ENCODE measurements at places on chromosomes 6 and 20.

GRCh38 chr6:3352678-3353077 is 93.9 kb downstream of the PSMG4 start:
- no peak for DNase-seq

- peak; percentile 36 for DNase-seq
These were observed 926 bp downstream of the MYLIP start for GRCh38 chr6:16129623-16130401.

- no peak for DNase-seq
These were observed 19.2 kb downstream of the ZBTB2 start for GRCh38 chr6:151372164-151372563.

DNA sequence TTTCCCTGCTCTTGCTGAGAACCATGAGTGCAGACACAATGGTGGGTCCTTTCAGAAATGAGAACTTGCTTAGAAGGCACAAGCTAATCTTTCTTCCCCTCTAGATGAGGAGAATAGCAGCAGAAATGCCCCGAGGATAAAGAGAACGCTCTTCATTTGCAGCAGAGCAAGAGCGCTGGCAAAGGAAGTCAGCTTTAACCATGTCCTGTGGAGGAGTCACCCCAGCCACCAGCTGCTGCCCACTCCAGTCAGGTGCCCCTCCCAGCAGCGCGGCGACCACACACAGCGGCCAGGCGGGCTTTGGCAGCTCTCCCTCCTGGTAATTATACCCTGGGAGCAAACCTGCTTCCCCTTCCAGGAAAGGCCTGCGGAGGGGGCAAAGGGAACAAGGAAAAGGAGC is 42.4 kb upstream of the EMILIN3 start:
- DNase-seq: no peak

- no peak for DNase-seq
These were observed 160.2 kb upstream of the STXBP5 start for GRCh38 chr6:147043994-147044477.

DNA sequence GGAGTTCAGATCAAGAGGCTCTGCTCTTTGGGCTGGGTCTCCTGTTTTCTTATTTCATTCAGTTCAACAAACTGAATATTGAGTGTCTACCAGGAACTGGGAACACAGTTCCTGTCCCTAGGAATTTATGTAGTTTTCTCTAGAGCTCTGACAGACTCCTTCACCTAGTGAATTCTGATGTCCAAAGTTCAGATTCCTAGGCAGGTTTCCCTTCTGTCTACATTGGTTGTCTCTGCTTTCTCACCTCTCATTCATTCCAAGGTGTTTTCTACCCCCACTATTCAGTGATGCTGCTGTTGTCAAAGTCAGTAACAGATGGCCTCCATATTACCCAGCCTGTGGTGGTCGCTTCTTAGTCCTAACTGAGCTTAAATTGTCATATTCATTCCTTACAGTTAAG is 4.4 kb downstream of the SMIM13 start:
- no peak for DNase-seq

DNA sequence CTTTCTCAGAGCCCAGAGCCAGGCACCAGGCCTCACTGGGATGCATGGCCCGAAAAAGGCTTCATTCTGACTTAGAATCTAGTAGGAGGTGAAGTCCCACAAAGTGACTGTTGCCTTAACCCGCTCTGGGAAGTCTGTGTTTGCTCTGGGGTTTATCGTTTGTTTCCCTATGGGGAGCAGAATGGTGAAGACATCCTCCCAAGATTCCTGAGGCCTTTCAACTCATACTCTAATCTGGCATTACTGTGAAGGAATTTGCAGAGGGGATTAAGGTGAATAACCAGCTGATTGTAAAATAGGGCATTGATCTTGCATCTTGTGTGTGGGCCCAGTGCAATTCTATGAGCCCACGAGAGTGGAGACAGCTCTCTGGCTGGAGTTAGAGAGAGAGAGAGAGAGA is 67.8 kb downstream of the CDH26 start:
- DNase-seq: no peak

GRCh38 chr6:131966443-131966842 is 15.3 kb upstream of the CCN2 start:
- no peak for DNase-seq

DNA sequence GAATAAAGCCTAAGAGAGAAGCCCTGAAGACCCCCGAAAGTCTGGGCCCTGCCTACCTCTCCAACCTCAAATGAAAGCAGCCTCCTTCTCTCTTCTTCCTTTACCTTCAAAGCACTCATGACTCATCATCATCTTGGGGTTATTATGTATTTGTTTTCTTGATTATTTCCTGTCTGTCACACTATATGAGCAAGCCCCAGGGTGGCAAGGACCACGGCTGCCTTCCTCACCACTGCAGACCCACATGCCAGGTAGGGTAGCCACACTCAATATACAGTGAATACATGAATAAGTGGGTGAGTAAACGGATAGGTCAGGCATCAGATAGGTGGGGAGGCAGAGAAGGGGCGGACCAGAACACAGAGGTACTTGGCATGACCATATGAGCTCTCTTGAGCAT is 8.8 kb downstream of the WFDC3 start:
- no peak for DNase-seq

- DNase-seq: no peak
These were observed 301.0 kb downstream of the FARS2 start for GRCh38 chr6:5562277-5562676.

DNA sequence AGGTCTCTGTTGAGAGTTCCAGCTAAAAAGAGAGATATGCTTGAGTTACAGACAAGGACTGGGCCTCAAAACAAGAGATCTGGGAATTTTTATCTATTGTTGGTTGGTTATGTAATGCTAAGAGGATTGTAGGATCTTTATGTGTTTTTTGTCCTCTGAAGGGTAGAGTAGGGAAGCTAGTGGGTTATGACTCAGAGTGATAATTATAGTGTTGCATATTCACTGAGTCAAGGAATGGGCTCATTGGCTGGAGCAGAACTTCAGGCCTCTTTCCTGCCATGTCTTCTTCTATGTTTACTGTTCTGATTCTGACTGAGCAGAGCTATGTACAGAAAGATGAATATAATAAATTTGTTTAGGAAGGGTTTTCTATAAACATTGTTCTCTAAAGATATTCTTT is 66.1 kb upstream of the NOX3 start:
- no peak for DNase-seq

- no peak for DNase-seq
These were observed 5.6 kb upstream of the SLC17A9 start for GRCh38 chr20:62946918-62947317.

- DNase-seq: no peak
These were observed 21.4 kb upstream of the PRDM1 start for GRCh38 chr6:106064756-106065155.

DNA sequence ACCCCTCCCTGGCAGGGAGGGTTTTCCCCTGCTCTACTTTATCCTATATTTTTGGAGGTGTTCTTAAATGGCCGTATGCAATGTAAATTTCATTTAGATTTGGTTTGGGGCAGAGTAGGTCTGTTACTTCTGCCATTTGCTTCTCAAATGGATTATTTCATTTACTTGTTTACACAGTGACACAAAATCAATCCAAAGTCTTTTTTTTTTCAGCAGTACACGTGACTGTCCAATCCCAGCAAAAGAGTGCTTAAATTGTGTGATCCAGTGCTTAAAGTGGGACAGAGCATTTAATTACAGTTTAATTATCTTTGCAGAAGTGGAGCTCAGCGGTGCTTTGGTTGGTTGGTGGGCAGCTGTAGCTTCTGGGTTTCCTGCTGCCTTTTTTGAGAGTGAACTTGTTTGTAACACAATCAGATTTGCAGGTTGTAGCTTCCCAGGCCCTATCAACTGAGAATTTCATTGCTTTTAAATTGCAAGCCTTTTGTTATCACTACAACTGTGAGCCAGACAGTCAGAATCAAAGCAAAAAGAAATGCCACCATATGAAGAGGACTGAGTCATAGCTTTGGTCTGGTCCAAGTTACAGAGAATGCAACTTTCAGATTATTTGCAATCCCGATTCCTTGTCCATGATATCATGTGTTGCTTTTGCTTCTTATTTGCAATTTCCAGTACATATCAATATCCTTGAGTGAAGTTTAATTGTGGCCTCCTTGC is 216.9 kb downstream of the DOK5 start:
- no peak for DNase-seq

- no peak for DNase-seq
These were observed 17.4 kb upstream of the PRDM13 start for GRCh38 chr6:99589290-99589672.

GRCh38 chr6:106439459-106439858 is 78.9 kb downstream of the CRYBG1 start:
- no peak for DNase-seq

DNA sequence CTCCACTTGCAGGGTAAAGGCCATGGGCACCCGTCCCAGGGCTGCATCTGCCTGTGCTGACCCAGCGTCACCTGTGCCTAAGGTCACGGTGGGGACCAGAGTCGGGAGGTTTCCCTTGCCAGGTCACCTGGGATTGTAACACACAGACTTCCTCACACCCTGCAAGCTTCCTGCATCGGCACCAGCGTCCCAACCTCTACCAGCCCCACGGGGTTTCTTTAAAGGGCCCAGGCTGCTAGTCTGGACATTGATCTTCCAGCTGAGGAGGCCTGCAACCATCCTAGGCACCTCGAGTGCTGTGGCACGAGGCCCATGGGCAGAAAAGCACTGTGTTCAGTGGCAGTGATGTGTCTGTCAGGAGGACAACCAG is 12.6 kb downstream of the ACSS1 start:
- no peak for DNase-seq

DNA sequence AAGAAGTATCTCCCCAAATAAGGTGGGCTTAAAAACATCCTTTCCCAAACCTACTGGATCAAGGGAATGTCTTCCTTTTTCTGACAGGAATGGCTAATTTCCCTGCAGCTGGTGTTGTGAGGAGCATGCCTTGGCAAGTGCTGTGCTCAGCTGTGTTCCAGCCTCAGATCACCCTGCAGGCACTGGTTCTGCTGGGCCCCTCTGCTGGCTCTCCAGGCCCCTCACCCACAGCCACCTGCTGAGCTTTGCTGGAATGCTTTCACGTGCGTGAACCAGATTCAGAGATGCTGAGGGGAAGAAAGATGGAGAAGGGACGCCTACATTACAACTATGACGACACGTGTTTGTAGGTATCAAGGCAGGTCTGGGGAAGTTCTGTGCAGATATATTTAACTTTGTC is 71.3 kb upstream of the FOXC1 start:
- DNase-seq: no peak

- no peak for DNase-seq
These were observed 1.1 kb upstream of the TBC1D32 start for GRCh38 chr6:121335087-121336008.

DNA sequence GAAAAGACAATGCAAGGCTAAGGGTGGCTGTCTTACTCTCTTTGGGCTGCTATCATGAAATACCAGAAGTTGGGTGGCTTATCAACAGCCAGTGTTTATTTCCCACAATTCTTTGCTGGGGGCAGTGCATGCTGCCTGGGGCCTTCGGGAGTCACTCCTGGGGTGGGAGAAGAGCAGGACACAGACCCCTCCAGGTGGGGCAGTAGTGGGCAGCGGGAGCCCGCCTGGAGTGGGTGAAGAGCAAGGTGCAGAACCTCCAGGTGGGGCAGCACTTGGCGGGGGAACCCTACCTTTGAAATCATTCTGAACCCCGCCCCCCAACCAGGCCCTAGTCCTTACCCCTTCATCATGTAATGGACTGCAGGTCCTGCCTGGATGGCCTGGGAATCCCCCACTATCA is 69.6 kb upstream of the THBS2 start:
- DNase-seq: no peak

GRCh38 chr6:51489133-51489532 is 598.3 kb downstream of the PKHD1 start:
- no peak for DNase-seq

DNA sequence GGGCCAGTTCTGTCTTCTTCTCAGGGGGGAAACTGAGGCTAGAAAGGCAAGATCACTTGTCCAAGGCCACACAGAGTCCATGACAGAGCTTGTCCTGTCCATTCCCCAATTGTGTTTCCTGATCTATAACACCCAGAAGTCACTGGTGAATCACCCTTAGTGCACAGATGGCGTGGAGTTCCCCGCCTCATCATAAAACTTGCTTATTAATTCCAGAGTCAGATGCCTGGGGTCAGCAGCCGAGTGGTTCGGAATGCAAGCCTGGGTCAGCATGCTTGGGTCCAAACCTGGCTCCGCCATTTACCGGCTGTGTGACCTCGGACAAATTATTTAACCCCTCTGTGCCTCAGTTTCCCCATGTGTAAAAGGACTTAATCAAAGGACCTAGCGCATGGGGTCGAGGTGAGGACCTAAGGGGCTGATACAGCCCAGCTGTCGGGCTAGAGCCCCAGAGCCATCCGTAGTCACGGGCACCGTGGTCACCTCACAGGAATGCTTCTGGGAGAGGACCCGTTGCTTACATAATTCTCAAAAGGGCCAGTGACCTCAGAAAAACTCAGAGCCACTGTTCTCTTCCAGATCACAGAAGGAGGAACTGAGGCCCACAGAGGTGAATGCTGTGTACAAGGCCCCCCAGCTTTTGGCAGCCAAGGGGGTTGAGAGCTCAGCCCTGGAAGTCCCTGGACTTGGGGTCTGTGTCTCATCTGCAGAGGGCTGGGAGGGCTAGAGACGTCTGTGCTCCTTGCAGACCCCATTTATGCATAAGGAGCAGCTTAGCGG is 1.4 kb upstream of the ZBP1 start:
- no peak for DNase-seq

DNA sequence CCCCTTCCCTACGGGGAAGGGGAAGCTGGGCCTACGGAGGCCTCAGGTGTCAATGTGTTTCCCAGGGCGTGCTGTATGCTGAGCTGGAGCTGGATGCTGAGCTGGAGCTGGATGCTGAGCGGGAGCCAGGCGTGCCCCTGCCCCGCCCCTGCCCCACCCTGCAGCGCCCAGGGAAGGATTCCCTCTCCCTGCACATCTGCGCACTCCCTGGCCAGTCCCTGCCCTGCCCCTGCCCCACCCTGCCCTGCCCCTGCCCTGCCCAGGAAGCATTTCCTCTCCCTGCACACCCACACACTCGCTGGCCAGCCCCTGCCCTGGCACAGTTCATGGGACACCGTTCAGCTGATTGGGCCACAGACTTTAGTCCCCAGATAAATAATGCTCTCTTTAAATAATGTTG is 196.8 kb downstream of the SMOC2 start:
- no peak for DNase-seq

DNA sequence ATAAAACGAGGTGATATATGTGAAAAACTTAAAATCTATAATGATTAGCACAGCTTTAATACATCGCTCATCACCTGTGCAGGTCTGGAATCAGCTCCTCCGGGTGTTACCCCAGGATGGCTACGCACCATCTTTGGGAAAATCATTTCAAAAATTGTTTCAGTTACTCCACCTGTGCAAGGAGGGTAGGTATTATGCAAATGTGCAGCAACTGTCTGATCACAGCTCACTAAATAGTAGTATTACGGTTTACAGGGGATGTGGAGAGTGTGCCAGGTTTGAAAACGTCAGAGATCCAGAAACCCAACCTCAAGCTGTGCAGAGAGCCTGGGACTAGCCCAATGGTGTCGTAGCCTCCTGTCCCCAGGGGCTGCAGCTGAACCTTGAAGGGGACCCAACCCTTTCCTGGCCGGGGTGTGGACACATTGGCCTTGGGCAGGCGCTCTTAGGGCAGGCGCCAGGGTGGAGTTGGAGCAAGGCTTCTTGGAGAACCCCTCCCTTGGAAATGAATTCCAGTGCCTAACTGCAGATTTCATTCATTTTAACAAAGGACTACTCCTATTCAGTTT is 24.2 kb upstream of the SGK1 start:
- no peak for DNase-seq

GRCh38 chr20:17533396-17533795 is 2.2 kb upstream of the BFSP1 start:
- peak; percentile 11 for DNase-seq

GRCh38 chr20:59671661-59672471 is 67.5 kb downstream of the PHACTR3 start:
- DNase-seq: no peak
